AG08395 (cell line): ENCODE measurements at places on chromosomes 7 and 10.

DNA sequence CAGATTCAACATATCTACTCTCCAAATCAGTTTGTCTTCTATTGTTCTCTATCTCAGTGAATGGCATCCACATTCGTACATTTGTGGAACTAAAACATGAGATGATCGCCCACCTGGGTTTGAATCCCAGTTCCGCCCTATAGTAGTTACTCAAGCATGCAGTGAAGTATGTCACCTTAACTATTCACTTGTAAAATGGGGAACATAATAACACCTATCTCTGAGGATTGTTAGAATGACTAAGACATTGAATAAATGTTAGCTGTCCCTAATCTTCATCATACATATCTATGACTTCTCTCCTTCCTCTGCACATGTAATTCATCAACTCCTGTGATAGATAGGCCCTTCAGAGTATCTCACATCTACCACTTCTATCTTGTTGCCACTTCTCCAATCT, 24.7 kb downstream of the UBE2D1 start:
- no peak for DNase-seq

DNA sequence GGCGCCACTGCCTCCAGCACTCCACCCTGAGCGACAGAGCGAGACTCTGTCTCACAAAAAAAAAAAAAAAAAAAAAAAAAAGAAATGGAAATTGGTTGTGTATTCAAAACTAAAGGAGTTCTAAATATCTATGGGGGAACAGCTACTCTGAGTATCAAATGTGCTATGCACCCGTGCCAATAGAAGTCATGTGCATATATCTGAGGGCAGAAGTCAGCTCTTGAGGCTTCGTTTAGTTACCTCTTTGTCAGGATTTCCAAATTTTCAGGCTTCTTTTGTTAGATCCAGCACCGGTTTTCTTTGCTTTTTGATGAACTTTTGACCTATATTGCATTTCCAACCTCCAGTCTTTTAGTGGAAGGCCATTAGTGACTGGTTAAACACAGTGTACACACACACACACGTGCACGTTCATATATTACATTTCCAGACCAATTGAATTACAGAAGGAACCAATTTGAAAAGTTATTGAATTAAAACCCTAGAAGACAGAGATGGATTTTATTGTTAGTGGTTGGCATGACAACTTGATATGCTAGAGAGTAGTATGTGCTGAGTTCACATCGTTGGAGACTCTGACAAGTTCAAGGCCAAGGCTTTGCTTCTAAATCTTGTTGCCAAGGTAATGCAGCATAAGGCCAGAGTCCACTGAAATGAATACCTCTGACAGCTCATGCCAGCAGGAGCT, 33.1 kb upstream of the ADD3 start:
- DNase-seq: no peak

GRCh38 chr7:39353615-39354376, 212.4 kb upstream of the YAE1 start:
- DNase-seq: peak; percentile 35

GRCh38 chr7:151497306-151497871, 22.3 kb downstream of the RHEB start:
- DNase-seq: no peak

DNA sequence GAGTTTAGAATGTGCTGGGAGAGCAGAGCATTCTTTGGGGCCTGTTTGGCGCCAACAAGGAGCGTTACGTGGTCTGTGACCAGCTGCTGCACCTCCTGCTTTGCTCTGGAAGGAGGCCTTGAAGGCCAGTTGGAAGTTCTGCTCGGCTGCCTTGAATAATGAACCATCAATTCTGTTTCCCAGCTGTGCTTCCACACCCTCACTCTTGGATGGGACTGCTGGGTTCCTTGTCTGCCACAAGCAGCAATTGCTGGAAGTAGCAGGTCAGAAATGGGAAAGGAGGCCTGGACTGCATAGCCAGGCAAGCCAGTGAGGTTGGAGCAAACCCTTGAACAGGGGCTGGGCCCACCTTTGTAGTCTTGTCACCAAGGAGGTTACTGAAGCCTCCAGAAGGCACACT, 86.6 kb upstream of the INSYN2A start:
- DNase-seq: no peak

- DNase-seq: no peak
These were observed 398.8 kb downstream of the TFEC start for GRCh38 chr7:115631782-115632181.

- no peak for DNase-seq
These were observed 76.5 kb downstream of the MAPK8 start for GRCh38 chr10:48382982-48383381.

GRCh38 chr10:97937928-97938327, 88.3 kb downstream of the GOLGA7B start:
- no peak for DNase-seq

- DNase-seq: no peak
These were observed 180.2 kb upstream of the FAM3C start for GRCh38 chr7:121576148-121576917.

DNA sequence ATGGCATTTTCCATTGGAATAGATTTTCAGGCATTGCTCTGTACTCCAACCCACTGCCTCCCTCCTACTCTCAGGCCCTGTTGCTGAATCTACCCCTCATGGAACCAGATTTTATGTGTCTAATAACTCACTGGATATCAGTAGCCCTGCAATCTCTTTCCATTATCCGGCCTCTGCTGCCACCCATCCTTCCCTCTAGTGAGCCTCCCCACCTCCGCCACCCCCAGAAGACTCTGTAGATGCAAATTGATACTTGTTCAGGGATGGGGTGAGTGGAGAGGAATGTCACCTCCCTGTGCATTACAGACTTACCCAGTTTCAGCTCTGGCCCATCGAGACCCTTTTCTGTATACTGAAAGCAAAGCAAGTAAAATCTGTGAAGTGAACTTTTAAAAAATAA, 52.3 kb upstream of the PHYHIPL start:
- no peak for DNase-seq

- DNase-seq: no peak
These were observed 99.7 kb upstream of the CCDC6 start for GRCh38 chr10:60006062-60006461.

DNA sequence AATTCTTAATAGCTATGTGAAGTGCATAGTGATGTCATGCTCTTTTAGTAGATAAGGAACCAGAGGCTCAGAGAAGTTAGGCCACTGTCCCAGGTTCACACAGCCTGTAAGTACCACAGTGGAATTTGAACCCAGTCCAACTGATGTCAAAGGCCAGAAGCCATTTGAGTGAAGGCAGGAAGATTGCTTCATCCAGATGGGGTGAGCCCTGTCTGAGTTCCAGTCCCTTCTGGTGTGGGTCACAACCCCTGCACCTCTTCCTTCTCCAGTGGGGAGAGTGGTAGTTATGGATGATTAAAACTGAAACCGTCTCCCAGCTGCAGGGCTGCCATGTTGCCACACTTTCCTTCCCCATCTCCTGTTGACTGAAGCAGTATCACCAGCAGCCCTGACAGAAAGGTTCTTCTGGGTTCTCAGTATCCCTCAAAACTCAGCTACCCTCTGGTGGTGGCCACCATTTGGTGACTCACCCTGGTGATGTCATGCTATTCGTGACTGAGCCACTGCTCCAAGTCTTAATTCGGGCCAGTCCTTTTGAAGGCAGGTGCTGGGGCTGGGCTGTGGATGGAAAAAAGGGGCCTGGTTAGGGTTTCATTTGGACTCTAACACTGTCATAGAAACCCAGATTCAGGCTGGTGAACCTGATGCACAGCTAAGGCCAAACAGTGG, 1.5 kb upstream of the C10orf95 start:
- DNase-seq: peak; percentile 71
